ENCODE measurements at places on chromosomes 7 and 10.

DNA sequence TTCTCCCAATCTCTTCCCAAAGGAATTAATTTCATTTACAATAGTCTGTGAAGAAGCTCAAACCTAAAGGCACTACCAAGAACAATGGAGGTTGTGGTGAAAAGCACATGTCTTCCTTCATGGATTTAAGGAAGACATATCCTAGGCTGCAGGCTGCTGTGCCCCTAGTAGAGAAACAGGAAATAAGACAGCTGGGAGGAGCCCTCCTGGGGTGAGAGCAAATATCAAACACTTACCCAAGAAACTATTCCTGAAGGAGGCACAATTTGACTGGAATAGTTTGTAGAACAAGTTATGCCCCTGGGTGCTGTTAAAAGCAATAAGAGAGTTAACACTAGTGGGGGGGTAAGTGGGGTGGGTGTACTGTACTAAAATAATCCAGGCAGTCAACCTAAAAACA lies 30.1 kb downstream of the PDZD8 start:
- no peak for DNase-seq

- DNase-seq, result no peak
Measured at GRCh38 chr7:135253851-135254771, 20.5 kb downstream of the STRA8 start.

GRCh38 chr10:132397036-132397541 lies at the start of gene PWWP2B:
PWWP2B (plus strand) TSS chr10:132397200; CDS start chr10:132397227, 27 bp downstream.
- no peak for DNase-seq

DNA sequence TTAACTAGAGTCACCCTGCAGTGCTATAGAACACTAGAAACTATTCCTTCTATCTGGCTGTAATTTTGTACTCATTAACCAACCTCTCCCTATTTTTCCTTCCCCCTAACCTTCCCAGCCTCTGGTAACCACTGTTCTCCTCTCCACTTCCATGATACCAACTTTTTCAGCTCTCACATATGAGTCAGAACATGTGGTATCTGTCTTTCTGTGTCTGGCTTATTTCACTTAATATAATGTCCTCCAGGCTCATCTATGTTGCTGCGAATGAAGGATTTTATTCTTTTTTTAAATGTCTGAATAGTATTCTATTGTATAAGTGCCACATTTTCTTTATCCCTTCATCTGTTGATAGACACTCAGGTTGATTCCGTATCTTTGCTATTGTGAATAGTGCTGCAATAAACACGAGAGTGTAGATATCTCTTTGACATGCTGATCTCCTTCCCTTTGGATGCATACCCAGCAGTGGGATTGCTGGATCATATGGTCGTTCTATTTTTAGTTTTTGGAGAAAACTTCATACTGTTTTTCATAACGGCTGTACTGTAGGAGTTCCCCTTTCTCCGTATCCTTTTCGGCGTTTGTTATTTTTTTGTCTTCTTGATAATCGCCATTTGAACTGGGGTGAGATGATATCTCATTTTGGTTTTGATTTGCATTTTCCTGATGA lies 101.4 kb downstream of the FAM107B start:
- DNase-seq, result no peak

- DNase-seq, result no peak
Measured at GRCh38 chr10:123855008-123855684, 36.5 kb downstream of the CPXM2 start.

- DNase-seq, result no peak
Measured at GRCh38 chr10:125158601-125159485, 1.5 kb downstream of the CTBP2 start.

- no peak for DNase-seq
Measured at GRCh38 chr7:55545496-55545895, 26.8 kb downstream of the VOPP1 start.

- DNase-seq, result no peak
Measured at GRCh38 chr10:80276335-80276734, 13.1 kb downstream of the MAT1A start.

- no peak for DNase-seq
Measured at GRCh38 chr7:78863281-78863680, 590.2 kb downstream of the MAGI2 start.

- no peak for DNase-seq
Measured at GRCh38 chr7:88268051-88268450, 38.6 kb downstream of the STEAP4 start.

DNA sequence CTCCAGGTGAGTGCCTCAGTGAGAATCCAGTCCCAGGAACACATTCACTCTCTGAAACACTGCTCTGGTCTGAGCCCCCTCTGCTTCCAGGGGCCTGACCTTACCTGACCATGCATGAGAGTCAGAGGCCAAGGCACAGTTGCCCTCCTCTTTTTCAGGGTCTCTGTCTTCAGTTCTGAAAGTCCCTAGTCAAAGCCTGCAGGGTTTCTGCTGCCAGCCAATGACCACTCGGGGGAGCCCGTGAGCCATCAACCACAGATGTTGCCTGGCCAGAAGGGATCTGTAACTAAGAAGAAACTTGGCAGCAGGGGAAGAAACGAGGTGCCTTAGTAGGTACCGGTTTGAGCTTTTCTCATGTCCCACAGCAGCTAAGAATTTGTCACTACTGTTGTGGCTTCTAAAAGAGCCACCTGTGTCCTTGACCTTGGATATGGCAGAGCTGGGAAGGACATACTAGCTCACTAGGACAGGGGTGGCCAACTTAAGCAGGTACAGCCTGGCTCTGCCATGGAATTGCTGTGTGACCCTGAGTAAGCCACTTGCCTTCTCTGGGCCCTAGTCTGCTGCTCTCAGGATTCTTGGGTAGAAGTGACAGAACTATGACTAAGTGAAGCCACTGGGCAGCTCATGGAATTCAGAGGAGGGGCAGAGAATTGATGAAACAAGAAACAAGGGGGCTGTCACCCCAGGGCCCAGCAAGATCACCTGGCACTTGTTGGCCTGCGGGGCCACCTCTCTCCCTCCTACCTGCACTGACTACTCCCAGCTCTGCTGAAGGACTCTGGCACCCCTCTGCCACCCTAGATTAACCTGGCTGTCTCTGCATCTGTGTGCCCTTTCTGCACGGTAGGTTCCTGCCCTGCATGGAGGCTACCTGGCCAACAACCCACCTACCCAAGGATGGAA lies 83.8 kb upstream of the GPR26 start:
- peak; percentile 6 for DNase-seq

DNA sequence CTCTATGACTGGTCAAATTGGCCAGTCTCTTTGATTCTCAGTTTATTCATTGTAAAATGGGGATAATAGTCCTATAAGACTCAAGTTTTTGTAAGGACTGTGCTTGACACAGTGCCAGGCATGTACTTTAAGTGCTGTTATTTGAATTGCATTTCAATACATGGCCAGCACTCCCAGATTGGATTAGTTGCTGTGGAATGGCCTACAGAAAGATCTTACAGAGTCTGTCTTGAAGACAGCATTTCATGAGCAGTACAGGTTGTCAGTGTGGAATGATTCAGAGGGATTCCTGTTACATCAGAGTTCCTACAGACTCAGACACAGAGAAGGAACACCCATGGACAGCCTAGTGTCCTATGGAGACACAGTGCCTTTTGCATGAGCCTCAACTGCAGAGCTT lies 238.1 kb upstream of the BMPER start:
- no peak for DNase-seq

DNA sequence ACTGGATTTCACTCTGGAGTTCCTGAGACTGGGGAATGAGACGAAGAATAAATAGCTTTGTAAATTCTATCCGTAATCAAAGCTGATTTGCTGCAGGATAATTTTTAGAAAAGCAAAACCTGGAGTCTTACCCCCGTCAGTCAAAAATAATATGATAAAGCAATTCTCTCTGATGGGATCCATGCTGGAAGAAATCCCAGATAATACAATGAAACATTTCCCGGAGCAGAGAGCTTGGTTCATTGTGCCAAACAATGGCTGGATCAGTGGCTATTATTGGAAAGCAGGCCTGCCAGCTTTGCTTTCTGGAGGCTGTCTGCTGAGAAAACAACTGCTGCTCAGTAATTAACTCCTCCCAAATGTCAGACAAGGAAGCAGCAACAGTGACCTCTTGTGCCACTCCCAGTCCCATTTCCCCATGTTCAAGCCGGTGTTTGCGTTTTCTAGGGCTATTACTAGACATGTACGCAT lies 609.4 kb upstream of the PCDH15 start:
- DNase-seq, result no peak

- no peak for DNase-seq
Measured at GRCh38 chr10:1545524-1545923, 191.8 kb downstream of the ADARB2 start.

DNA sequence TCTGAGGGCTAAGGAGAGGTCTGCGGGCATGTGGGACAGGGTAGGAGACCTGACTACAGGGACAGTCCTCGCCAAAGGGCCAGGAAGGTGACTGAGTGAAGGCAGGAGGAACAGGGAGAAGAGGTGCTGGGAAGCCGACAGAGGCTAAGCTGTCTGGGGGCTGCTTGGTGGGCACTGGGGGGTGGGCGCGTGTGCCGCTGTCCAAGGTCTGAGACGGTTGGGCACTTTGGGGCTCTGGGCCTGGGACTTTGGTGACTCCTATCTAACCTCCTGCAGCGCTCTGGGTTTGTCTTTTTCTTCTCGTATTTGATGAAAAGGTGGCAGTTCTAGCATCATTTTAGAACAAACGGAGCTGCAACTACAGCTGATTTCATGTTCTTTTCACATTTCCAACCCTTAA lies 141.5 kb downstream of the C10orf105 start:
- DNase-seq, result no peak

DNA sequence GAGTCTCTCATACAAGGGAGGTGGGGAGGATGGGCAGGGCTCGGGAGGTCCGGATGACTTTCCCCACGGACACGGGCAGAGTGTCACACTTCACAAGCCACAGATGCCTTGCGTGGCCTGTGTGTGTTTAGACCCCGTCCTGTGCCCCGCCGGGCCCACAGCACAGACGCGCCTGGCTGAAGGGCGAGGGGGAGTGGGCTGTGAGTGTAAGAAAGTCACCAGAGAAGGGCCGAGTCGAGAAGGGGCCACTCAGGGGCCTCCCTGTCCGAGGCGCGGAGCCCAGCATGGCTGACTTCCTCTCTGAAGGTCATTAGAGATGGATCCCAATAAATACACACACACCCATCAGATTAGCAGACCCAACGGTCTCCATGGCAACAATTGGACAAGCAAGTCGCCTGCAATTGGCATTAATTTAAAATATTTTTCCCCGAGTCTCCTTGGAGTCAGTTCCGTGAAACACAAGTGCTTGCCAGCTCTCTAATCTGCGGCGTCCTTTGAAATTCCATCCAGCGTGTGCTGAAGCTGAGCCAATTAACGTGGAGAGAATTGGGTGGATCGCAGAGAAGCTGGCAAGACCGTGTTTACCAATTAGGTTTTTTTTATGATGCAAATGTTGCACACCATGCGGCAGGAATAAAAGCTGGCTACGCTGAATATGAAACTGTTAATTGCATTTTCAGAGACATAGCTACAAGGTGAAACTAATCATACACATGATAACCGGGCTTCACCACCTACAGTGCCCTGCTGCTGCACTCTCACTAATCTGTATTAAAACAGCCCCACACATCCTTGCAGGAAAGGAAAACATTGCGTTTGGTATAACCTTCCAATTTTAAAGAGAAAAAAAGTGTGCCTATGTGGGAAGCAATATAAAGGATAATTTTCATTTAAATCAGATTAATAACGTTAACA lies 571.2 kb downstream of the PTPRN2 start:
- peak; percentile 59 for DNase-seq

DNA sequence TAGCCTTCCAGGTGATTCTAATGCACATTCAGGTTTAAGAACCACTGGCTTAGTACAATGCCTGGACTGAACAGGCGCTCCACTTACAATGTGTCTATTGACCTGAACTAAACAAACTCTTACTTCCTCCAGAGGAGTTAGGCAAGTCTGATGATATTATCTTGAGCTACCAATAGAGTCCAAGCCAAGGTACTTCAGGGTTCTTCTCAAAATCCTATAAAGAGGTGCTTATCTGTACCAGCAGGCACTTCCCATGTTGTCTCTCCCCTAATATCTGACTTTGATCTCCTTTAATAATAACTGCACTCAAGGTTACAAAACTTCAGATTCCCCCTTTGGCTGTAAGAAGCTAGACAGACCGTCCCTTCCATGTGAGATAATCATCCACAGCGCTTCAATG lies 157.0 kb upstream of the SVIL start:
- DNase-seq, result no peak

DNA sequence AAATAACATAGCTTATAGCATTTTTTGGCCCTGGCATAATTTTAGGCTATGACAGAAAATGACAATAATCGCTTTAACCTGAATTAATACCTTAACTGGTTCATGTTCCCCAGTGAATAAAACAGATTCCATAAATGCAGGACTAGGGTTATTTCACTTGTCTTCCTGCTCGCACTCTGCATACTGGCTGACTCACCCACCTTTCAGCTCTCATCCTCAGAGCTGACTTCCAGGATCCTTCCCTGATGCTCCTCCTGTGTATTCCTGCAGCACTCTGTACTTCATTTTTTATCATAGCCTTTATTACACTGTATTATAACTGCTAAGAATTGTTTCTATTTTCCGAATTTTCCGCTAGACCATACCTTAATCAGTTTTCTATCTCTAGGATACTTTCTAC lies 123.7 kb downstream of the AVL9 start:
- no peak for DNase-seq

- no peak for DNase-seq
Measured at GRCh38 chr7:119712886-119713462, 560.0 kb upstream of the KCND2 start.

DNA sequence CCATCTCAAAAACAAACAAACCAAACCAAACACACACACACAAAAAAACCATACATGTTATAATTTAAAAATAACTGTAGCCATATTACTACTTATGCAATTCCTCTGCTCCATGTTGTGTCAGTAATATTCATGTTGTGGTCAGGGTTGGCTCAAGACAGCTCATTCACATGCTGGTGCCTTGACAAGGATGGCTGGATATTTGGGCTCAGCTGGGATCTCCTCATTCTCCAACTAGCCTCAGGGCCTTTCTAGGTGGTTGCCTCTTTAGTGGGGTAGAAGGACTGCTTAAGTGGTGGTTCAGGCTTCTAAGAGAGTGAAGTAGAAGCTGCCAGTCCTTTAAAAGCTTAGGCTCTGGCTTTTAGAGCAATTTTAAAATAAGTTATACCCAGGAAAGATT lies 189.3 kb downstream of the ADRA2A start:
- no peak for DNase-seq

DNA sequence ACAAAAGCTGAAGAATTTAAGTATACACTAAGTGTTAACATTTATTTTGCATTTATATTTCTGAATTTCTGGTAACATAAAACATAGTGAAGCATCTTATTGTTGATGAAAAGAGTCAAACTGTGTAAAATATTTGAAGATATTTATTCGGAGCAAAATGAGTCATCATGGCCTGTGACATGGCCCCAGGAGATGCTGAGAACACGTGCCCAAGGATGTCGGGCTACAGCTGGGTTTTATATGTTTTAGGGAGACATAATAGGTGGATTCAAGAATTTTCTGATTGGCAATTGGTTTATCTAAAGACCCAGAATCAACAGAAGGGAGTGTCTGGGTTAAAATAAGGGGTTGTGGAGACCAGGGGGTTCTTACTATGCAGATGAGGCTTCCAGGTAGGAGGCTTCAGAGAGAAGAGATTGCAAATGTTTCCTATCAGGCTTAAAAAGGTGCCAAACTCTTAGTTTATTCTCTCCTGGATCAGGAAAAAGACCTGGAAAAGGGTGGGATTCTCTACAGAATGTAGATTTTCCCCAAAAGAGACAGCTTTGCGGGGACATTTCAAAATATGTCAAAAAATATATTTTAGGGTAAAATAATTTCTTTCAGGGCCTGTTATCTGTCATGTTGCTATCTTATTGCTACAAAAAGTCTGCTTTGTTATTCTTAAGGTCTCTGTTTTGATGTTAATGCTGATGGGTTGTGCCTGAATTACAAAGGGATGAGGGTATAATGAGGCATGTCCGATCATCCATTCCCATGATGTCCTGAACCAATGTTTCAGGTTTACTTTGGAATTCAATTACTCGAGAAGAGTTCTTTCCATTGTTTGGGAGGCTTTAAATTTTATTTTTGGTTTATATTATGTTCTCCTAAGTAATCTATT lies 74.5 kb downstream of the VWDE start:
- no peak for DNase-seq

All from NCI-H2107 (cell line).